GM12878 (cell line): ENCODE measurements at places on chromosomes 7 and 10. TPM values are rescaled to one million over a fixed set of nuclear protein-coding genes. Genes with fewer than 3 reads are reported as not detected.

GRCh38 chr7:97871659-97872024 is 566 bp downstream of the ASNS start:
- H3K27ac ChIP-seq, result peak overlapping the region; percentile 73
- H3K36me3 ChIP-seq, result no peaks in the 10 kb centered on the region; the same call in 1 of the 2 replicates
- DNase-seq, result peak; percentile 1
- H3K27me3 ChIP-seq, result no peaks in the 10 kb centered on the region
- peak overlapping the region; percentile 77 for H3K4me3 ChIP-seq
- no peaks in the 10 kb centered on the region; the same call in 1 of the 2 replicates for H3K4me1 ChIP-seq

Gene SFRP5
- total RNA-seq, result 0.11 TPM in 1 of 2 replicates, not detected in the other

GRCh38 chr7:11865671-11866070 is 33.7 kb upstream of the THSD7A start:
- no peak overlapping the region for H3K27ac ChIP-seq
- no peaks in the 10 kb centered on the region for H3K4me1 ChIP-seq
- no peak for DNase-seq
- no peaks in the 10 kb centered on the region for H3K36me3 ChIP-seq
- H3K27me3 ChIP-seq, result no peaks in the 10 kb centered on the region

DNA sequence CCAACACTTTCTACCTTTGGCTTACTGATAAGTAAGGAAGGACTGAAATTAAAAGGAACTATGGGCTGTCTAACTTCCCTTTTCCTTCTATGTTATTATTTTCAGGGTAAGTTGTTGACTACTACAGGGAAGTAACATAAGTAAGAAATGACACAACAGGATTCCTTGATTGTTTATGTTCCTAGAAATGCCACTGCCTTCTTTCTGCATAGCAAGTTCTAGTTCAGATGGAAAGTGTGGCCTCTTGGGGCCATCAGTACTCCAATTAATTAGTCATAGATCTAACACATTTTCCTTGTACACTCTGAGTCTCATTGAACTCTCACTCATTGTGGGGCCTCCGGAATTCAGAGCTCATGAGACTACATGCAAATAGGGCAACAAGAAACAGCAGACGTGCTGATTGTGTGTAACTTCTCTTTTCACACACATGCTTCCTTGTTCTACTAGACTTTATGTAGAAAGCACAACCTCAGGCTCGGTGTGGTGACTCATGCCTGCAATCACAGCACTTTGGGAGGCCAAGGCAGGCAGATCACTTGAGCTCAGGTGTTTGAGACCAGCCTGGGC is 35.3 kb upstream of the HIBADH start:
- DNase-seq, result peak; percentile 53
- no peaks in the 10 kb centered on the region for H3K36me3 ChIP-seq
- H3K4me3 ChIP-seq, result no peak overlapping the region
- no peaks in the 10 kb centered on the region for H3K4me1 ChIP-seq

- no peak overlapping the region for H3K4me3 ChIP-seq
- no peaks in the 10 kb centered on the region for H3K4me1 ChIP-seq
- H3K27ac ChIP-seq, result no peak overlapping the region
- DNase-seq, result no peak
- no peaks in the 10 kb centered on the region for H3K36me3 ChIP-seq
Measured at GRCh38 chr7:41391818-41392217, 311.1 kb downstream of the INHBA start.

Gene WNT8B
- not detected in 2 replicates for total RNA-seq

- no peaks in the 10 kb centered on the region for H3K27me3 ChIP-seq
- H3K27ac ChIP-seq, result no peak overlapping the region
- DNase-seq, result no peak
- H3K4me3 ChIP-seq, result no peak overlapping the region
Measured at GRCh38 chr10:128086003-128086863, 40.0 kb downstream of the MKI67 start.

GRCh38 chr7:129741743-129742213 is 130.3 kb downstream of the NRF1 start:
- no peak overlapping the region for H3K27ac ChIP-seq
- H3K4me3 ChIP-seq, result no peak overlapping the region
- no peaks in the 10 kb centered on the region for H3K27me3 ChIP-seq
- no peak for DNase-seq

DNA sequence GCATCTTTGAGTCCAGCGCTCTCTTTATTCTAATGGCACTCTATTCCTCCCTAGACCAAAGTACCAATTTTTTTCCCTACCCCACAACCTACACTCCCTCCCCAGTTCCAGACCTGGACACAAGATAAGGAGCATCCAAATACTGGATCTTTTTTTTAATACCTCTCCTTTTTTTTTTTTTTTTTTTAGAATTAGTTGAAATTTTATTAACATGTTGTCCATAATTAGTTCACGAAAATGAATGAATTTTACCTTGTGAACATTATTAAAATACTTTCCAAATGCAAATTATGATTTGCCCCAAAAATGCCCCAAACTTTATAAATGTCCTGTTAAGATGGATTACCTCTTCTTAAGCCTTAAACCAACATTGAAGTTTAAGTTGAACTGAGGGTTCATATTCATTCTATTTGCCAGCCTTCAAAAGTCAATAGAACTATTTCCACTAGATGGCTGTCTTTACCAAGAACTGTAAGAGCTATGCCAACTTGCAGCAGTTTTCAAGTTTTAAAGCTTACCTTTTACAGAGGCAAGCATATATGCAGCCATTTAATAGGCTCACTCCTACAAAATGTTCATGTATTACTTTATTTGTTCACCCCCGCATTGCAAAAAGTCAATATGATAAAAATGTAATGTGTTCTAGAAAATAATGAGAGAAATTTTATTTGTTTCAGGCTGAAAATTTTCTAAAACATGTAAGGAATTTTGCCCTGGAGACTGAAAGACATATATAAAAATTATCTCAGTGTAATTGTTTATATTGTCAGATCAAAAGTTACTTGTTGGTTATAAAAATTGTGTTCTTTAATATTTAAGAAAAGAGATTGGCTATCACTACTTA is 39.7 kb upstream of the TNKS2 start:
- DNase-seq, result peak; percentile 11
- no peaks in the 10 kb centered on the region for H3K4me1 ChIP-seq
- no peak overlapping the region for H3K4me3 ChIP-seq
- H3K36me3 ChIP-seq, result no peaks in the 10 kb centered on the region

Gene NPY4R
- not detected in 2 replicates for total RNA-seq

DNA sequence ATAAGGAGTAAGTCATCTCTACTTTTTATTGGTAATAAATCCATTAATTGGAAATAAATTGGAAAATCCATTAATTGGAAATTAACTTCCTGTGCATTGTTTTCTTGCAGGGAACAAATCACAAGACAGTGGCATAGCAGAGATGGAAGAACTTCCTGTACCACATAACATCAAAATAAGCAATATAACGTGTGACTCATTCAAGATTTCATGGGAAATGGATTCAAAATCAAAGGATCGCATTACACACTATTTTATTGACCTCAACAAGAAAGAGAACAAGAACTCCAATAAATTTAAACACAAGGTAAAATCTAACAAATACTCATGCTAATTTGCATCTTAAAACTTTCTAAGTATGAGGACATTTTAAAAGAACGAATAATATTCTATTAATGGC is 57.8 kb downstream of the PHYHIPL start:
- no peak overlapping the region for H3K27ac ChIP-seq
- DNase-seq, result no peak
- H3K27me3 ChIP-seq, result no peaks in the 10 kb centered on the region
- H3K4me3 ChIP-seq, result no peak overlapping the region

DNA sequence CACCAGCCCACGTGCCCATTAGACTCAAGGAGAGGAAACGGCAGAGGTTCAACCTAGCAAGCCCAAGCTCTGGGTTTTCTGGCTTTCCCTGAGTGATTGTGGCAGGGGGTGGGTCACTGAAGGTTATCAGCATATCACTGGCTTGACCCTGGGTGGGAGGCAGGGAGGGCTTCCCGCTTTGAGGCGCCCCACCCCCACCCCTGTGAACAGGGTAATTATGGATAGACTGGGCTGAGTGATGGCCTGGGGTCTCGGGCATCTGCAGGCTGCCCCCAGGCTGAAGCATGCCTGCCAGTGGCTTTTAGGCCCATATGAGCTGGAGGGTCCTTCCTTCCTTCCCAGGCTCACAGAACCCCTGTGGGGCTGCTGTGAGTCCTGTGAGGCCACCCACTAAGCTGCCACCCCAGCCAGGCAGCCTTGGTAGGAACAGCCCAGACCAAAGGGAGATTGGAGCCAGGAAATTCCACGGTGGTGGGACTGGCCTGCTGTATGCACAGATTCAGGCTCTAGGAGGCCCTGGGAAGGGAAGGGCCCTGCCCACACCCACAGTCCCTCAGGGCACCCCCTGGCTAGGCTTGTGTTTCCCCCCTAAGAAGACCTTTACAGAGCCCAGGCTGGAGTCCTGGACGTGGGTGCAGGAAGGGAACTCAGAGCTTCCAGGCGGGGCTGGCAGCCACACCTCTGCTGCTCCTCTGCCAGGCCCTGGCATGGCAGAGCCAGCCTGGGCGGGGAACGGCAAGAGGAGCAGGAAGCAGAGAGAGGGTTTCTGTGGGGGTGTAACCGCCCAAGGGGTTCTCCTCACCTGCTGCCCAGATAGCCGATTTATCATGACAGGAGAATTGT is 33.1 kb downstream of the GPRIN2 start:
- H3K4me3 ChIP-seq, result no peak overlapping the region
- H3K27me3 ChIP-seq, result no peaks in the 10 kb centered on the region
- H3K27ac ChIP-seq, result no peak overlapping the region
- no peaks in the 10 kb centered on the region for H3K4me1 ChIP-seq

GRCh38 chr7:52726493-52726892 is 308.9 kb upstream of the POM121L12 start:
- no peaks in the 10 kb centered on the region for H3K36me3 ChIP-seq
- H3K4me3 ChIP-seq, result no peak overlapping the region
- no peaks in the 10 kb centered on the region for H3K4me1 ChIP-seq
- DNase-seq, result no peak
- no peak overlapping the region for H3K27ac ChIP-seq
- H3K27me3 ChIP-seq, result no peaks in the 10 kb centered on the region

Gene ITGB8
- 3.0 and 3.2 TPM in 2 replicates for total RNA-seq

DNA sequence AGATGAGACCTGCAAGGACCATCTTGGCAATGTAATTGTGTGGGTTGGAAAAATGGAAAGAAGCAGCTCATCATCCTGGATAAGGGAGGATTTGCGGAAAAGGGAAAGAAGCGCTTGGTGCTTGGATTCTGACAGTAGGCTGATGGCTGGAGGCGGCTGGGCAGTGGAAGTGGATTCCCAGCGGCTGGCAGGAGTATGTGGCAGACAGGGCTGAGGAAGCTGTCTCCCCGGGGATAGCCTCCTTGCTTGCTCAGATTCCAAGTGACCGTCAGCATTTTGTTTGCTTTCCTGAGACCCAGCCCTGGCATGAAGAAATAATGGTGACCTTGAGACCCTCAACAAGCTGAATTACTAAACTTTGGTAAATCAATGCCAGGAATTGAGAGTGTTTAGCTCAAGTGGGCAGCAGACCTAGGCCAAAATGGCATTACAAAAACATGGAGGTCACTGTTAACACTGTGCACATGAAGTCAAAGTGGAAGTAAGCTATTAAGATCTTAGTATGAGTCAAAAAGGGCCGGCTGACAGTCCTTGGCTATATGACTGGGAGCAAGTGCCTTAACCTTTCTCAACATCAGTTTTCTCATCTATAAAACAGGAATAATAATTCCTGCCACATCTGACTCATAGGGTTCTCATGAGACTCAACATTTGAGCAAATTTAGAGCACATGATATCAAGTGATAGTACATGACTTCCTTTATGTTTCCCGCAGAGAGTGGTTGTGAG is 21.3 kb downstream of the SLC25A28 start:
- no peak overlapping the region for H3K4me3 ChIP-seq
- H3K27me3 ChIP-seq, result no peaks in the 10 kb centered on the region
- no peak overlapping the region for H3K27ac ChIP-seq
- H3K4me1 ChIP-seq, result peaks cover 6% of the 10 kb centered on the region

DNA sequence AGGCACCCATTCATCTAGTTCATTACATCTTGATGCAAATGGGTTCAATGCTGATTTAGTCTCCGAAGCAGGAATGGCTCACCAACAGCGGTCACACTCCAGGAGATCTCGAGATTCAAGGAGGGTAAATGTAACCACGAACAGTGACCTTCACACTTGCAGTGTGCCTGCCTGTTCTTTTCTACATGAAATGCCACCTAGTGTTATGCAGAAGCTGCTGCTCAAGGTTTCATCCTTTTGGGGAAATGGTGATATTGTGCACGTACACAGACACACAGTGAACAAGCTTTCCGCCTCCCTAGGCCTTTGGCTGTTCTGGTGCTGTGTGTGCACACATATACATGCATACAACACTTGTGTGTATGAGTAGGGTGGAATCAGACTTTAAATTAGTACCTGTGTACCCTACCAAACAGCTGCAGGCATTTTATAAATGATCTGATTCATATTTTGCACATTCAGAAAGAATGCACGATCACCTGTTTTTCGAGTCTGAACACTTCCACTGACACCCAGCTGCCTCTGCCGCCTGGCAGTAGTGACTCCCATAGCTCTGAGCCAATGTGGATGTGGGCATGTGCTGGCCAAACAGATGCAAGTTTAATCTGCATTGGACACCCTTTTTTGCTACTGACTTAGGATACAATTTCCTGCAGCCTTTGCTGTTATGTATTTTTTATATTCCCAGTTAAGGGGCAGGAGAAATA is 100.5 kb downstream of the TACC2 start:
- no peak for DNase-seq
- no peaks in the 10 kb centered on the region for H3K4me1 ChIP-seq

Gene TMEM213
- total RNA-seq, result not detected in 2 replicates

DNA sequence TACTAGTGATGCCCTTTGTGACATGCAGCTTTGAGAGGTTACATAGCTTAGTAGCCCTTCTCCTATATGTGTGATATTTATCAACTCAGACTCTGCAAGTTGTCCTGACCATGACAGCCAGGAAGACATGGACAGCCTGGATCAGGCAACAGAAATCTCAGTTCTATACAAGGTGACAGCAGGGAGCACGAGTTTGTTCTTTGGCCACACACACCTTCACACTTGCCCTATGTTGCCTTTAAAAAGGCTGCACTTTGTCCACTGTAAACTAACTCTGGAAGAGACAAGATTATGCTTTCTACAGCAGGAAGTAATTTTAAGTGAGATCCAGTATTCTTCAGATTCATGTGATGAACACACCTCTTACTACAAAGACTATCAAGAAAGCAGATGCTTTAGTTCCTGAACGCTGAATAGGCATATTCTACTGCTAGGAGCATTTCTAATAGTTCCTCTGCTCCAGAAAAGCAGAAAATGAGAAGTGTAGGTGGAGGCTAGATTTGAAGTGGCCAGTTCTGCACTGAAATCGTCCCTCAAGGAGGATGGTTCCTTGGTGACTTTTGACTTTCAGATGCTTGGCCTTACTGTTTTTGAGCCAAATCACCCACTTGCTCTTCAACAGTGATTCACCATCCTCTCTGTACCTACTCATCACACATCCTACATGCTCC is 239.2 kb downstream of the COBL start:
- no peak for DNase-seq
- no peak overlapping the region for H3K4me3 ChIP-seq
- no peak overlapping the region for H3K27ac ChIP-seq
- H3K36me3 ChIP-seq, result no peaks in the 10 kb centered on the region
- no peaks in the 10 kb centered on the region for H3K4me1 ChIP-seq
